ENCODE measurements at places on chromosomes 16 and 17.

DNA sequence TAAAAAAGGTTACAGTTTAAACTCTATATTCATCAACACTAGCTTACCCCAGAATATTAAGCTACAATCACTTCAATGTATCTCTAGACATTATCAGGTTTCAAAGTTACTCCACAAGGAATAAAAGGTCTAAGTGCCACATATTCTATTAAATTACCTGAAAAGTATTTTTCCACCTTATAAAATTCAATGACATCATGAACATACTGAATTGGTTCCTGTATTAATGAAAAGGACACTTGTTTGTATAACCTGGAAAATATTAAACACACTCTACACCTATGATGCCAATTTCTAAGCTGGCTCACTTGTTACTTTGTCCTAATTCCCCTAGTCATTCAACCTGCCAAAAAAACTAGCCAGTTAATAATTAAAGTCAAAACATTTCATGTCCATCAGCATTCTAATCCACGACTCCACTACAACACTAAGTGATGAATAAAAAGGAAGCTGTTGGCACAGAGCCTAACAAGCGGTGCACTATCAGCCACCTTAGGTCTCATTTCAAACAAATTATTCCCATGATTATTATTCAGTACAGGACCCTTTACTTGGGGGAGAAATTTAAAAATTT, 12.2 kb downstream of the MED13 start:
- no peak for DNase-seq

GRCh38 chr16:27907457-27907972, 156.0 kb downstream of the GSG1L start:
- no peak for DNase-seq

DNA sequence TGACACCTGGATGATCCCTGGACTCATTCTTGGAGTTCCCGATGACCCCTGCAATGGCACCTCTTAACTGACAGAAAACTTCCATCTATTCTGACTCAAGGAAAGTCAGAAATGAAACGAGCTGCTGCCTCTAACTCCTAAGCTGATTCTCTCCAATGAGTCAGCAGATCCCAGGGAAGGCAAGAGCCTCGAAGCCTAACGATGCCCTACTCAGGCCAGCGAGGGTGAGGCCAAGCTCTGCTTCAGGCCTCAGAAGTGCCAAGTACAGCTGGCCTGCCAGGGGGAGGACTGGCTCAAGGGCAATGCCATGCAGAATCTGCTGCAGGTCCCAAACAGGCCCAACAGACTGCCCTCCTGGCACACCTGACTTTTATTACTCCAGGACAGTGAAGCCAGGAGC, 36.3 kb downstream of the PLXDC1 start:
- DNase-seq, result no peak

GRCh38 chr17:79626156-79626890, 15.5 kb upstream of the RBFOX3 start:
- DNase-seq, result no peak

GRCh38 chr16:28014851-28015250, 48.7 kb downstream of the GSG1L start:
- no peak for DNase-seq

GRCh38 chr17:80095844-80096475, 5.4 kb upstream of the GAA start:
- no peak for DNase-seq

GRCh38 chr16:81165411-81166097, 69.4 kb upstream of the GCSH start:
- DNase-seq, result no peak

DNA sequence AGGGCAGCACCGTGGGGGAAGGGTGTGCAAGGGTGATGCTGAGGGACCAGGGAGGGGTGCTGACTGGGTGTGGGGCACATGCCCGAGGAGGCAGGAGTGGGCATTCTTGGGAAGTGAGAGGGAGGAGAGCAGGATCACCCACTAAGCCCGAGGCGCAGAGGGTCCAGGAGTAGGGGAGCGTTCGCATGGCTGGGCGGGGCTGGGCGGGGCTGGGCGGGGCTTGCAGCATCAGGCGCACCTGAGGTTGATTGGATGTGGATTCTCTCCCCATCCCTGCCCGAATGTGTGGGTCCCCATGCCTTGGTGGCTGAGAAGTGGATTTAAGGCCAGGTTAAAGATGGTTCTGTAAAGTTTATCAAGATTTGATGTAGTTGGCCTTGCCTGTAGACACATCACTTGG, 14.2 kb downstream of the BANP start:
- no peak for DNase-seq

DNA sequence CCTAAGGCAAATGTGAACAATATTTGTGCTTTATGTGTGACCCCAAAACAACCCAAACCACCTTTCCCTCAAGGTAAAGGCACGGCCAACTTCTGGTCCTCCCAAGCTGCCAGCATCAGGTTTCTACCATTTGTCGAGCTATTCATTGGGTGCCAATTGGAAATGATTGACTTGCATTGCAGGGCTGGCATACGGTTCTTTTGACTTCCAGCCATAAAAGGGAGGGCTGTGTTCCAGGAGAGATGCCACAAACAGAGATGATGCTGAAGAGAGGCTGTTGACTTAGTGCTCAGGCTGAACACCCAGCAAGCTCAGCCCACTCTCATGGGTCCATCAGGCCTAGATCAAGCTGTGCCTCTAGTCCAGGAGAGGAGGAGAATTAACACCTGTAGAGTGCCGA, 252.4 kb downstream of the GRIN2A start:
- DNase-seq, result no peak

DNA sequence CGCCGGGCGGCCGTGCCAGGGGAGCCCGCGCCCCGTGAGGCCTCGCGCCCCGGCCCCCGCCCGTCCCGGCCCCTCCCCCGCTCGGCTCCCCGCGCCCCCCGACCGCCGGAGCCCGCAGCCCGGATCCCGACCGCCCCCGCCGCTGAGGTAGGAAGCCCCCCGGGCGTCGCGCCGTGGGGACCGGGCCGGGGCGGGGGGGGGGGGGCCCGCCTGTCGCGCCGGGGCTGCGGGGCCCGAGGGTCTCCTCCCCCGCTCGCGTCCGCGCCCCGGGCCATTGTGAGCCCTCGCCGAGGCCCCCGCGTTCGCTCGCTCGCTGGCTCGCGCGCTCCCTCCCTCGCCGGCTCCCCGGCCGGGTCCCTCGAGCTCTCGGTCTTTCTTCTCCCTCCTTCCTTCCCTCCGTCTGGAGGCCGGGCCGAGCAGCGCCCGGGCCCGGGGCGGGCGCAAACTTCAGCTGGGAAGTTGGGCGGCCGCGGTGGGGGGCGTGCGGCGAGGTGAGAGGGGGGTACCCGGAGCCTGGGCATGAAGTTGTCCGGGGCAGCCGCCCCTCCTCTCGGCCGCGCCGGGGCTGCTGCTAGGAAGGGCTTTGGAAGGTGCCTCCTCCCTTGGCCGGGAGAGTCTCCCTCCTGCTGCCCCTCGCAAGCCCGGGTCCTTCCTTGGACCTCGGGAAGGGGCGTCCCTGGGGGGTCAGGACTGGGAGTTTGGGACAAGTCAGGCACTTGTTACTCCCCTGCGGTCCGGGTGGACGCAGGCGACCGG, 419 bp downstream of the GLIS2 start:
- no peak for DNase-seq

GRCh38 chr16:19330841-19331397, 45.4 kb downstream of the CLEC19A start:
- no peak for DNase-seq

DNA sequence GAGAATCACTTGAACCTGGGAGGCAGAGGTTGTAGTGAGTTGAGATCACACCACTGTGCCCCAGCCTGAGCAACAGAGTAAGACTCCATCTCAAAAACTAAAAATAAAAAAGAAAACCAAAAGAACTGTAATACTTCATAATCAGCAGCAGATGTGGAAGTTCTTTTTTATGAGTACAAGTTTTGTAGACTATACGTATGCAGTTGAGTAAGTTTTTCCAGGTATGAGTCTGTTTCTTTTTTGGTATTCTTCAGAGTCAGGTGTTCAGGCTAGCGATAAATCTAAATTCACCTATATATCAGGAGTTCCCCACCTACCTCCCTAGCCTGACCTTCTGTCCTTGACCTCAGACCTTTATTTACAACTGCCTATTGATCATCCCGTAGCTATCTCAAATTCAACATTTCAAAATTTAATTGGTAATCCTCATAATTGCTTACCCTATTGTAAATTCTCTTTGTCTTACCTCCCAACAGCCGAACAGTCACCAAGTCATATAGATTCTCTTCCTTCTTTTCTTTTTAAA, 10.7 kb downstream of the DCTN5 start:
- DNase-seq, result no peak

DNA sequence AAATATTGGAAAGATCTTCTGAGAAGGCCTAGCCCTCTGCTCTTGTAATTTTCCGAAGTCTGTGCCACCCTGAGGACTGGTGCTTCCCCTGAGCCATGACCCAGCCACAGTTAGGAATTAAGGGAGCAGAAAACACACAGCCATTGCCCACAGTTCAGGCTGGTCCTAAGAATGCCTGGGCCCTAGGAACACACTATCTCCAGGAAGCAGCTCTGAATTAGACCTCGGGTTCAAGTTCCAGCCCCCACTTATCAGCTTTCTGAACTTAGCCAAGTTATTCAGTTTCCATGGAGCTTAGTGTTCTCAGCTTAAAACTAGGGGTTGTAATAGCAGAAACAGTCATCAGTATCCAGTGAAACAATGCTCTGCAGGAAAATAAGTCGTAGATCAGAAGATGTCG, 56.0 kb downstream of the CDH13 start:
- DNase-seq, result no peak

DNA sequence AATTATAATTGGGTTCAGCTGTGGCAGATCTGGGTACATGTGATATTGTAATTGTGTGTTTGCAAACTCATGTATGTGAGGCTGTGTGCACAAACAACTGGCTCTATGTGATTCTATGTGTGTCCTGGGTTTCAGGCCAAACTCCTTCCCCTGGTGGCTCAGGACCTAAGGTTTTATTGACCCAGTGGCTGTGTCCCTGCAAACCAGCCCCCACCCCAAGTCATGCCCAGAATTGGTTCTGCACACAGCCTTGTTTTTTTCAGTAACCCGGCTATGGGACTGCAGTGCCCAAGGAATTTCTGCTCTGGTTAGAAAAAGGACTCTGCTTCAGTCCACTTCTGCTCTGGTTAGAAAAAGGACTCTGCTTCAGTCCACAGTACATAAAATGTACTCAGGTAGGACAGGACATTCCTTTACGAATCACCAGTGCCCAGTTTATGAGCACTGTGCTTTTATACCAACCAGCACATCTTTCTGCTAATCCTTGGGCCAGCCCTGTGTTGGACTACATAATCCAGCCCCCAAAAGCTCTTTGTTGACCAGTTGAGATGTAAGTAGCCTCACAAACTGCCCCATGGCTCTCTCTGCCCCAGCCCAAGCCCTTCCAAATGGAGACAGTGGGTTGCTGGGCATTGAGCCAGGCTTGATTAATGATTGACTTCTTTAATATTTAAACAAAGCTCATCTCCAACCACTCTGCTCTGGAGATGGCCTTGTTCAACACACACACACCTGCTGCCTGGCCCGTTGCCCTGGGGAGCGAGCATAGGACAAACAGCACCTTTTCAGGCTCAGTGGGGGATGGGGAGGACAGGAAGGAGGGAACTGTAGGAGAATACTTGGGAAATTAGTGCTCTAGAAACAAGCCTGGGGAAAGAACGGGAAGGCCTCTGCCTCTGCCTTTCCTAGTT, 2.9 kb upstream of the KCNH6 start:
- DNase-seq, result no peak
